ENCODE measurements at places on chromosomes 7 and 10. TPM values are rescaled to one million over a fixed set of nuclear protein-coding genes. Genes with fewer than 3 reads are reported as not detected.

DNA sequence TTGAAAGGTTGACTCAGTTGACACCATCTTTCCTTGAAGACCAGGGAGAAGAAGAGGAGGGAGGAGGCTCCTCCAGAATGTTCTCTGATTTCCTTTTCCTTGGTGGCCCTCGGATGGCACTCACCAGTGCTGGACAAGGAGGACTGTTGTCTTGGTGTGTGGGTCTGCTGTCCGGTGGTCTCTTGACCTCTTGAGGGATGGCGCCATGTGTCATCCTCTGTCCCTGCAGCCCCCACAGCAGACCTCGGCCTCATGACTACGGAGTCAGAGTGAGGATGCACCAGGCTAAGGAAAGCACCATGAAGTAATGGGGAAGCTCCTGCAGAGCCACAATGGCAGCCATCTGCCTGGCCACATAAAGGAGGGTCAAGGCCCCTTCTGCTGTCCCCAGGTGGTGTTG, 475.0 kb downstream of the GLRX3 start:
- no peak for DNase-seq

DNA sequence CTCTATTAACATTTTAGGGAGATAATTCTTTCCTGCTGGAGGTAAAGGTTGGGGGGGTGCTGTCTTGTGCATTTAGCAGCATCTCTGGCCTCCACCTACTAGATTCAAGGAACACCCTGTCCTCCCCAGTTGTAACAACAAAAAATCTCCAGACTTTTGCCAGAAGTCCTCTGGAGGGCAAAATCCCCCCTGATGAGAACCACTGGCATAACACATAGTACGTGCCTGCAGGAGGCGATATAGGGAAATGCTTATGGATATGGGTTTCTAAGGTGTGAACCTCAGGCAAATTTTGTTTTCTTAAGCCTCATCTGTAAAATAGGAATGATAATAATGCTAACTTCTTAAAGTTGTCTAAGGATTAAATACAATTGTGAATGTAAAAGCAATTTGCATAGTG, 2.9 kb upstream of the OSBPL3 start:
- DNase-seq, result no peak

DNA sequence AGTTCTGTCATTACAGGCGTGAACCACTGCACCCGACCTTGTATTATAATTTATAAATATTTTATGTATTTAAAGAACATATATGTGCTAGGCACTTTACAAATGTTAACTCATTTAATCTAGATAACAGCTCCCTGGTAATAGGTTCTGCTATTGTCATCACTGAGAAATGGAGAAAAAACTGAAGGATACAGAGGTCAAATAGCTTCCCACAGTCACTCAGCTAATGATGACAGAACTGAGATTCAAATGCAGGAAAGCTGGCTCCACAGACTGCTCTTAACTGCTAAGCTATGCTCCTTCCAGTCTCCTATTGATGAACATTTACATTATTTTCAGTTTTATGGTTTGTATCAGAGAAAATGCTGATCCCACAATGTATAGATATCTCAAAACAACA, 28.9 kb downstream of the NXPH1 start:
- DNase-seq, result no peak

CADPS2 gene
- 11.3 TPM for total RNA-seq

DNA sequence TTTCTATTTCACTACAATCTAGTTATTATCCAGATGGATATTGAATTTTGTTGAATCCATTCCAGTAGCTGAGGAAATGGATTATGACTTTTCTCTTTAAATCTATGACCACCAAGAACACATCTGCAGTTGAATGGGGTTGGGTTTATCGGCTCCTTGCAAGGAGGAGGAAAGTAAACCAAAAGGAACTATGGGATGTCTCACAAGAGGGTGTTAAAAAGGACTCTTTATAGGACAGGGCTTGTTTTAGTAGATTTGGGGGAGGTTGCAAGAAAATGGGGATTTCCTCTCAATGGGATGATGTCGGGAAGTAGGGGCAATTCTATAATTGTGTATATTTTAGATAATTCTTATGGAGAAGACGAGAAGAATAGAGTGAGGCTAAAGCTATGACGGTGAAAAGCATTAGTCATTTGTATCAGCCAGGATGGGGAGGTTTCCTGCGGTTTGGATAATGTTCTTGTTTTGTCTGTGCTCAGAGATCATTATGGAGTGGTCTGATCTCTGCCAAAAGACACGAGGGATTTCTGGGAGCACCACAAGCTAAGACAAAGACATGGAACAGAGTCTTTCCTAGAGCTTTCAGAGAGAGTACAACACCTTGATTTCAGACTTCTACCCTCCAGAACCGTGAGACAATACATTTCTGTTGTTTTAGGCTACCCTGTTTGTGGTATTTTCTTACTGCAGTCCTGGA, 5.3 kb upstream of the LRRC61 start:
- DNase-seq, result no peak

DNA sequence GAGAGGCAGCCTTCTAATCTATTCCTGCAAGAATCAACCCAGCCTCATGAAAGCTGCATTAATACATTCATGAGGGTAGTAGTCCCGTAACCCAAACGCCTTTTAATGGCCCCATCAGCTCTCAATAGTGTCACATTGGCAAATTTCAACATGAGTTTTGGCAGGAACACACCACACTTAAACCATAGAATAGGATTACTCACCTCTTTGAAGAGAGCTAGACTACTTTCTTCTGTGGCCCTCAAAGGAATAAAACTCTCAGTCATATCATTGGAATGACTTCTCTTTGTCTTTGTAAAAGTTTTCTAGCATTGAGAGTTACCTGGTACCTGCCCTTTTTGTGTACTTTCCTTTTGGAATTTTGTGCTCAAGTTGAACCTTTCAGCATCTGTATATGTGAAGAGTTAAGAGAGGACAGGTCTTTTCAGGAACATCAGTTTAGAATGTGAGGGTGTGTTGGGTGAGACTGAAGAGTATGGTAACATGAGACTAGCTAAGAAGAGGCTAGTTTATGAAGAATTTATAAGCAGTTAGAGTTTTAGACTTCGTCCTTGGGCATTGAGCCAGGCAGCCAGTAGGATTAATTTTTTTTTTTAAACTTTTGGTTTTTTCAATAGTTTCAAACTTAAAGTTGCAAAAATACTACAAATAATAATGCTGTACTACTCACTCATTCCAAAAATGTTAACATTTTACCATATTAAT, 92.6 kb downstream of the MLLT10 start:
- no peak for DNase-seq

- no peak for DNase-seq
Observed at GRCh38 chr7:127897704-127898454, 133.4 kb downstream of the LRRC4 start.

DNA sequence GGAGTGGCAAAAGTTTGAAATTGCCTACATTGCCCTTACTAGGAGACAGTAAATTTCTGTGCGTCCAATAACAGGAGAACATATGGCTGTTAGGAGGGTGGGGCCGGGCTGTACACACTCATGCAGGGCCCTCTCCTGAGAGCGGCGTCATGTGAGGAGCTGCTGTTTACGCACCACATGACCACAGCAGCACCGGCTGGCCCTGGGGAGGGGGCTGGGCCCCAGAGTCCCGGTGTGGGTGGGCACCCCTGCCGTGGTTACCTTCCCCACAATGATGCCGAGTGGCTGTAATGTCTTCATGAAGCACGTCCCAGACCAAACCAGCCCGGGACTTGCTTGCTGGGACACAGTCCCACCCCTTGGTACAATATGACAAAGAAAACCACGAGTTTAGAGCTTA, 308.7 kb downstream of the DNAJB6 start:
- no peak for DNase-seq

GRCh38 chr7:126806614-126807013, 446.1 kb downstream of the GRM8 start:
- no peak for DNase-seq

FGFR2 gene
- total RNA-seq, result 77.5 TPM

DNA sequence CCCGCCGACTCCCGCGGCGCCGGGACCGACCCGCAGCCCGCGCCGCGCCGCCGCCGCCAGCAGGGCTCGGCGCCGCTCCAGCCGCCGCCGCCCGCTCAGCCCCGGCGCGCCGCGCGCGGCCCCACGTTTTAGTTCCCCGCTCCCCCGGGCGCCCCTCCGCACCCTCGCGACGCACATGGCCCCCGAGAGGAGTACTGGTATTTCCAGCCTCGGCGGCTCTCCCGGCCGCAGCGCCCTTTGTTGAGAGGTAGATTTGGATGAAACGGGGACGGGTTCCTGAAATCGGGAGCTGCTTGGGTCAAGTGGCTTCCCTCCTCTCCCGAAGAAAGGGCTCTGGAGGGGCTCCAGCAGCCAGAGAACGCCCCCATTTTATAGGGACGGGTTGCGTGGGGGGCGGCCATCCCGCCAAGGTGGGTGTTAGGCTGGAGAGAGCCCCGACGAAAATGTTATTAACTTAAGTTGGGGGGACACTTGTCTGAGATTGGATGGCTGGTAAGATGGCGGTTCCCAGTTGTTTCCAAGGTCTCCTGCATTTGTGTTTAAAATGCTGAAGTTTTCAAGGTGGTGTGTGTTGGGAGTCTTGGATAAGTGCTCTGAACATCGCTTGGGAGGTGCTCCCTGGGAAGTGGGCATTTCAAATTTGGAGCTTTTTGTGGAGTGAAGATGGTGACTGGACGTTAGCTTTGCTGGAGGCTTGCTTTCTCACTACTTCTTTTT, 1.2 kb downstream of the BMI1 start:
- DNase-seq, result no peak

DNA sequence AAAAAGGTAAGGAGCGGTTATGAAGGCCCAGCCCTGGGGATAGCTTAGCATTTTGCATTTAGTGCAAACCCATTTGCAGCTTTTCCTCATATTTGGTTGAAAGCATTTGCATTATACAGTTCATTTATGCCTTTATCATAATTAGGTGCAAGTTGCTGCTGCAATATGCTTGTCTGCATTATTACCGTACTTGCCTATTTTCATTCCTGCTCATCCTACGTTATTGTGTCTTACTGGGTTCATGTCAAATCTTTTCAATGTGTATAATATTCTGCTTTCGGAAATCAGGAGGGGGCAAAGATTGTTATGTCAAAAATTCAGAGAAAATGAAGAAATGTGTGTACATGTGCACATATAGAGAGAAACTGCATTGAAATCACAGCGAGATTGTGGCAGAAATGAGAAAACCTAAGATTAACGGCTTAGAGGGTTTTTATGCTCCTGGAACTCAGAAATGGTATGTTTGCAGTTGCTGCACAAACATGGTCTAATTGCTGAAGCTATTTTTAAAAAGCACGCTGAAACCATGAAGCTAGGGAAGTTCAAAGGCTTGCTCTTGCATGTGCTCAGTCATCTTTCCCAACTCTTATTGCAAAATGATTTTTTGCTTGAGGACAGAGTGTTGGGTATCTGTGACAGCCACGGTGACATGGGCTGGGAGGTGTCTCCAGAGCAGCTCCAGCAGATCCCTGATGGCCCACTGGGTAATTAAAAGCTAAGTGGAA, 613.2 kb downstream of the SDK1 start:
- DNase-seq, result no peak

DNA sequence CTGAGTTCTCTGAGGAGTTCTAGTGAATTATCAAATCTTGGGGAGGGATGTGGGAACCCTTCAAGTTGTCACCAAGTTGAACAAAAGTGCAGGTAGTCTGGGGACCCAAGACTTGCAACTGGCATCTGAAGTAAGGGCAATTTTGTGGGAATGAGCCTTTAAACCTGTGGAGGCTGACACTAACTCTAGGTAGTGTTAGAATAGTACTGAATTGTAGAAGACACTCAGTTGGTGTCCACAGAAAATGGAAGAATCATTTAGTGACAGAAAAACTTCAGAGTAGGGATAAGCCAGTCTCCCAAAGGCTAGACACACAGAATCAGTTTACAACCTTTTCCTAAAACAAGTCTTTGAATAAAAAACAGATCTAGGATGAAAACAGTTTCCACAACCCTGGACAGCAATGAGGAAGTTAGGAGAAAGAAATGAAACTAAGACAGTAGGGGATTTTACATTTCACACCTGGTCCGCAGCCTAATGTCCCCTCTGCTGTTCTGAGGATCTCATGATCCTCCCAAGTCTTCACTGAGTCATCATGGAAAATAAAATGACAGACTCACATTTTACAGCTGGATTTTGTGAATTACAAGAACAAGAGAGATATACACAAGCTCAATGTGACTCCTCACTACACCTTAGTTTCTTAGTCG, 23.0 kb upstream of the ING3 start:
- no peak for DNase-seq

DNA sequence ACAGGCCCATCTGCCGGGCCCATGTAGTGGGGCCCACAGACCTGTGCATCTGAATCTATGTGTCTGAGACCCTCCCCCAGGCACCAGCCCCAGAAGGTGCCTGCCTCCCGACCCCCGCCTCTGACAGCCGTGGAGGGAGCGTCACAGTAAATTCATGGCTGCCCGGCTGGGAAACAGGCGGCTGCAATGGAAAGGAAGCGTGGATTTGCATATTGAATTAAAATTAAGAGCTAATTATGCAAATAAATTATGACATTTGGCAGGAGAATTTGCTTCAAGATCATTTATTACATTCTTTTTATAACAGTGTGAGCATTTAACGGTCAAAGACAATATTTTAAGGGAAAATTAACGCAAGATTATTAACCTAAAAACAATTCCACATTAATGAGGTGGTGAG, 92.3 kb downstream of the HIF1AN start:
- DNase-seq, result no peak
